ENCODE measurements at places on chromosomes 12 and 14.

DNA sequence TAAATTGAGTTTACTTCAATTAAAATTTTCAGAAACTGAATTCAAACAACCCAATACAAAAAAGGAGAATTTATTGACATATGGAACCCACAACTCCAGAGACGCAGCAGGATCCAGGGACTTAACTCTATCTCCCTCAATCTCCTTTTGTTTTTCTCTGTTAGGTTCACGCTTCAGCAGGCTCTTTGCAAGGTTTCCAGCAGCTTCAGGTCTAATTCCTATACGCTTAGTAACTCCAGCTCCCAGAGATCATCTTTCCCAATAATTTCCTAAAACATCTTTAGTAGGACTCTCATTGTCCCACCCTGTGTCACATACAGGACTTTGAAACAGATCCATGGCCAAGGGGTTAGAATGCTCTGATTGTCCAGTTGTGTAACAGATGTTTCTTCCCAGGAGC, 175.2 kb downstream of the RMST start:
- no peak for DNase-seq

- DNase-seq, result no peak
Measured at GRCh38 chr12:39685854-39686657, 66.5 kb upstream of the ABCD2 start.

DNA sequence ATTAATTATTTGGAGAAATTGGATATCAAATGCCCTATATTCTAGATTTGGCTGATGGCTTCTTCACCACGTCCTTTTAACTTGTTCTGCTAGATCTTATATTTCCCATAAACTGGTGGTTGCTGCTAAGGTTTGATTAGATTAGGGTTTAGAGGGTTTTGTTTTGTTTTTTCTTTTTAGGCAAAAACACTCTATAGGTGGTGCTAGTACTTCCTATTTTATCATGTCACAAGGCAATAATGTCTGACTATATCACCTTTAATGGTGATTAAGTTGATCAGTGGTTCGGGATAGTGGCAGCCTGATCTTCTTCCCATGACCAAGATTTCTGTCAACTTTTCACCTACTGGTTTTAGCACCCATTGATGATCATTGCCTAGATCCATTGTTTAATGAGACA, 455.1 kb downstream of the RAD51B start:
- DNase-seq, result no peak

DNA sequence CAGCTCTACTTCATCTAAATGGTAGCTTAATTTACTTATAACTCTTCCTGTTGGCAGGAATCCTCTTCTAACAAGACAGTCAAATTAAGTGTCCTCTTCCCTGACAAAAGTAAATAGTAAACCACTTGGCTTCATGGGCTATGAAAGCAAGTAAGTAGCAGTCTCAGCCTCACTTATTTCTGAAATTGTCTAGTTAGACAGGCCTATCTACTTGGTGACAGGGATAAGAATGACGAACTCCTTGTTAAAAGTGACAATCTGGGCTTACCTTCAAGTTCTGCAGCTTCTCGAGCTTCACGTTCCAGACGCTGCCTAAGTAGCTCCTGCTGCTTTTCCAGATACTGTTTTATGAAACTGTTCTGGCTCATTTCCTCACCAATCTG, 4.7 kb downstream of the ACIN1 start:
- DNase-seq, result no peak

DNA sequence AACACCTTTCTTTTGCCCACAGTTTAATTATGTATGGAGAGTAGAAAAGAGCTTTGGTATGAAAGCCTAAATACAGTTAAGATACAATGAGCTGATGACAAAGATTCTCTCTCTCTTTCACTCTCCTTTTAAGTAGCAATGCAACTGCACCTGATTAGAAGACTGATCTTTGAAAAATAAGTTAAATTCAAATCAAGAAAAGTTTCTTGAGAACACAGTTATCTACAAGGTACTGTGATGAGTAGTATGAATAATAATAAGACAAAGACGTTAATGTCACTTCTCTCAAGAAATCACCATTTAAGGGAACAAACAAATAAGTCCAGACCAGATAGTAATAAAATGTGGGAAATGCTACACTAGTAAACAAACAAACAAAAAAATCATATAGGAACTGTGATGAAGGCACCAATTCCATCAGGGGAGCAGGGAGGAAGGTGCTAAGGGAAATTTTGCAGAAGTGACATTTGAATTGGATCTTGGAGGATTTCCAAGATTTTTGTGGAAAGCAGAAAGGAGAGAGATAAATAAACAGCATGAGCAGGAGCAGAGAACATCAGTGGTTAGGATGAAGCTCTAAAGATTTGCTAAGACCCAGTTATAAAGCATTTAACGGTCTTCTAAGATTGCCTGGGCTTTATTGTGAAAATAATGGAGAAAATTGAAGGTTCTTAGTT, 65.2 kb upstream of the STK38L start:
- DNase-seq, result no peak

Data from epithelial cell of prostate (primary cell).